ENCODE measurements at places on chromosomes 2 and 18.

DNA sequence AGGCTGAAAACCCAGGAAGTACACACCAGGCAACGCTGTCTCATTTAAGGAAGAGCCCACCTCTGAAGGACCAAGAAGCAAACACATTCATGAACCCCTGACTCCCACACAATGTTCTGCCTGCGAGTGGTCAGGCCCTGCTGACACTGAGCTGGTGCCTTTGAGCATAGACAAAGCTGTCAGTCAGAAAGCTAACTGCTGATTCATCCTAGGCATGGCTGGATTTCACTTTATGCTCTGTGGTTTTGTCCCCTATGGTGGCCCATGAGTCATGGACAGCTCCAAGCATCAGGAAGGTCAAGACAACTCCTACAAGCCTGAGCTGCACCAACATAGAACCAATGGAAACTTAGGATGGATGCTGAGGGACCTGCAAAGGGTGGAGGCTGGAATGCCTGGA lies 78.9 kb downstream of the UXS1 start:
- DNase-seq, result no peak

DNA sequence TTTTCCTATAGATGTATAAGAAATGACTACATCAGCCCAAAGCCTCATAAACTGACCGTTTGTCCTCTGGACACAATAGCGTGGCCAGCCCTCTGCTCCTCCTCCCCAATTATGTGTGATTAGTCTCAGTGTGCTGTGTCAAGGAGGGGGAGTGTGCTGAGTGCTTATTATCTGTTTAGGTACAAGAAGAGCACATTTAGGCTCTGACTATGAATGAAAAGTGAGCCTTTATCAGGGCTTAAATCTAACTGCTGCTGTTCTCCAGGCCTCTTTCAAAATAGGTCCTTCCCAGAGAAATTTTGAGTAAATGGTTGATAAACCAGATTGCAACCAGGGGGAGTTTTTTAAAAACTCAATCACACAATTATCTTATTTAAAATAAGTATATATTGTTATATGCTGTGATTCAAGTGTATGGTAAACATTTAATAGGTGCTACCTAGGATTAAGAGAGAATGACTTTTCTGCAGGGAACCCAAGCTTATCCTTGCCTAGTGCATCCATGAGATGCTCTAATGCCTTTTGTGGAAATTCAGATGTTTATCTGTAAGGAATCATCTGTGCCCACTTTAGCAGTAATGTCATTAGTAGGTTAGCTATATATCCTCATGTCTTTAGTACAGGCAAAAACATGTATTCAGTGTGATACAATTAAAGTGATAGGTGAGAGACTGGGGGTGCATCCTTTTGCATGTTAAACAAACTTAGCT lies 168.7 kb upstream of the SIX3 start:
- DNase-seq, result no peak

DNA sequence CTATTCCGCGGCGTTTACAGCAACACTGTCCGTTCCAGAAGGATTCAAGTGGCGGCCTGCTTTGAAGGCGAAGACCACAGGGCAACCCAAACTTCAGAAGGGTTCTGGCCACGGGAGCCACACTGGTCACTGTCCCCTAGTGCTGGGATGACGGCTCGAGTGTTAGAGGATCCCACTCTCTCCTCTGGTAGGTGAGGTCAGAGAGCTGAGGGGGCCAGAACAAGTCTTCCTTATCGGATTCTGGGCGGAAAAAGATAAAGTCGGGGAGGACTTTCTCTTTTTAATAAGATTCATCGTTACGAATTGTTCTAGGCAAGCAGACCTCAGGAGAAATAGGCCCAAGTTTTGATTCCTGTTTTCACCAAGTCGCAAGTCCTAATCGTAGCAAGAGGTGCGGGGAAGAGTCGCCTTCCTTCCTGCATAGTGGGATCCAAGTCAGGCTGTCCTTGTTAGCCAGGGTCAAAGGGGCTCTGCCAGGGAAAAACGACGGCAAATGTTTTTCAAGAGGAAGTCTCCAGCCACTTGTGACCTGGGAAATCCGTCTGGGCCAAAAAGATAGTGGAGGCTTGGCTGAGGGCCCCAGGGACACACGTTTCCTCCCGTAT lies 864 bp upstream of the MYL12A start:
- DNase-seq, result no peak

DNA sequence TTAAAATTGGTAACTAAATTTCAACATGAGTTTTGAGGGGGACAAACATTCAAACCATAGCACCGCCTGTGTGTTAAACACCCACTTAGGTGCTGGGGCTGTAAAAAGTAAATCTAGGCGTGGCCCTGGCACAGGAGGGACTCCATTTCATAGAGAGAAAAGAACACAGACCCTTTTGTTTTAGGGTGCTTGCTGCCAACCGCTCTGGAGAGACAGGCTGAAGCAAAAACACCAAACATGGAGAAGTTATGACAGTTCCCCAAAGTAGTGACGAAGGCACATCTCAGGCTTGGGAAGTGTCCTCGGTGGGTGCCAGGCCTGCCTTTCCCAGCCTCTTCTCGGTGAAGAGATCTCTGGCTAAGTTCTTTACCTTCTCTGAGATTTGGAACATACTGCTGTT lies 5.1 kb downstream of the ACTG2 start:
- no peak for DNase-seq

DNA sequence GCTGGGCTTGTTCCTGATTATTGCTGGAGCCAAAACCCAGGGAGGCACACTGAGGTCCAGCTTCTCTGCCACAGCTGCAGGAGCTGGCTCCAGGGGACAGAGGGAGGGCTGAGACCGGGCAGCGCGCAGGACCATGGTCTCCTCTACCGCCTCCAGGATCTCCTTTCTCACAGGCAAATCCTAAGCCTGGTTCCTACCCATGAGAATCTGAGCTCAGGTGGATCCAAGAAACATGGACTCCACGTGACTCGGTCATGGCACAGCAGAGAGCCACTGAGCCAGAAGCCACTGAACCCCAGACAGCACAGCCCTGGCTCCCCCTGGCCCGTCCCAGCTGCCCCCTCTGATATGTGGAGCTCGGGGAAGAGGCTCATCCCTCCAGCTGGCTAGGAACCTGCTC lies 653.4 kb upstream of the ID2 start:
- DNase-seq, result no peak

DNA sequence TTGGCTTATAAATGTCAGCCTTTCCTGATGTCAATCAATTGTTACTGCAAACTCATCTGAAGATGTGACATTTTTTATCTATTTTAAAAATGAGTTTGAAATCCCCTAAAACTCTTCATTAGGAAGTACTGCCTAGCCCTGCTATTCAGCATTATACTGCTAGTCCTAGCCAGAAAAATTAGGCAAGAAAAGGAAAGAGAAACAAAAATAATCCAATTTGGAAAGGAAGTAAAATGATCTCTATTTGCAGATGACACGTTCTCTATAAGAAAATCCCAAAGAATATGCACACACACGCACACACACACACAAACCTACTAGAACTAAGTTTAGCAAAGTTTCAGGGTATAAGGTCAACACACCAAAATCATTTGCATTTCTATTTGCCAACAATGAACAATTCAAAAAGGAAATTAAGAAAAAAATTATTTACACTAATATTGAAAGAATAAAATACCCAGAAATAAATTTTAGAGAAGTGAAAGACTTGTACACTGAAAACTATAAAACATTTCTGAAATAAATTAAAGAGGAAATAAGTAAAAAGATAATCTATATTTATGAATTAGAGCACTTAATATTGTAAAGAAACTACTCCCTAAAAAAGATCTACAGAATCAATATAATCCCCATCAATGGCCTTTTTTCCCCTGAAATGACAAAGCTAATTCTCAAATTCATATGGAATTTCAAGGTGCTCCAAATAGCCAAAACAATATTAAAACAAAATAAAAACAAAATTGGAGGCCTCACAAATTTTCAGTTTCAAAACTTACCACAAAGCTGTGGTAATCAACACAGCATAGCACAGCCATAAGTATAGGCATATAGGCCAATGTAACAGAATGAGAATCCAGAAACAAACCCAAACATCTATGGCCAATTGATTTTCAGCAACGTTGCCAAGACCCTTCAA lies 433.7 kb upstream of the TRIB2 start:
- DNase-seq, result no peak

- no peak for DNase-seq
Measured at GRCh38 chr2:67600946-67601345, 203.8 kb downstream of the ETAA1 start.

DNA sequence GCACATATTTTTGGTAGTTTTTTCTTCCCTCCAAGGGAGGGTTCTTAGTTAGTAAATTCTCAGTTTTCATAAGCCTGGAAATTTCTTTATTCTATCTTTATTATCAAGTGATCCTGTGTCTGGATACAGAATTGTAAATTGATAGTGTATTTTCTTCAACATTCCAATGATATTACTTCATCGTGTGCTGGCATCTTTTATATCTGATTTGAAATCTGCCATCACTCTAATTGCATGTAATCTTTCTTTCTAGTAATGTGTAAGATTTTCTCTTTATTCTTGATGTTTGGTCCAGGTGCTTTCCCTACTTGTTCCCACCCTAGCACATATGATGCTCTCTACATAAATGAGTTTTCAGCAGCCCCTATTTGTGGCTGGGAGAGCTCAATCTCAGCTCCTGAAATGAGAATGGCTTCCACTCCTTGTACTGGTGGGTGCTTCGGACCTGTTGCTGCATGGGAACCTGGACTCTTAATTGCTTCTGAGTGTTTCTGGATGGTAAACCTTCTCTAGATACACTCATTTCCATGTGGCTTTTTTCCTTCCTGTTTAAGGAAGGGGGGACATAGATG lies 102.7 kb downstream of the SMIM21 start:
- DNase-seq, result no peak

DNA sequence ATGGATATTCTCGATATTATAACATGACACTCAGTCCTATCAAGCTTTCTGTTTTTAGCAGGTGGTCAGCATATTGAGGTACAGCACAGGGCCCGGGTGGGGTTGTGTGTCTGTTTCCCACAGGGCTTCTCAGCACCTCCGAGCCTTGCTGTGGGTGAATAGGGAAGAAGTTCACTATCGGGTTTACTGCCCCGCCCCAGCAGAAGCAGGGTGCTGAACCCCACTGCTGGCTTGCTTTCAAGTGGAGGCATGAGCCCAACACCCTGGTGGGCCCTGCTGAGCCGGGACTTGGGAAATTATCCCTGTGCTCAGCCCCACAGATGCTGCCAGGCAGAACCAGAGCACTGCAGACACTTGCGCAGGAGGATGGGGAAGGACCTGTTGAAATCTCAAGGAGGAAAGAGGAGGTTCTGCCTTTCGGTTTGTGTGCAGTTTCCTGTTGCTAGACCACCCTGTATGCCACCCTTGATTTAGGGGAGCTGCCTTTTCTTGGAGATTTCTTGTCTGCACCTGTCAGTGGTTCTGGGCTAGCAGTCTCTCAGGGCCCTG lies 270.3 kb upstream of the SALL3 start:
- DNase-seq, result no peak

GRCh38 chr2:219636144-219636915 lies 8.9 kb downstream of the SLC4A3 start:
- DNase-seq, result no peak

- DNase-seq, result no peak
Measured at GRCh38 chr2:181411105-181411849, 45.9 kb upstream of the ITGA4 start.

- DNase-seq, result no peak
Measured at GRCh38 chr18:55425698-55426097, 162.3 kb downstream of the TCF4 start.

GRCh38 chr2:21228041-21228895 lies 104.5 kb downstream of the TDRD15 start:
- DNase-seq, result no peak

DNA sequence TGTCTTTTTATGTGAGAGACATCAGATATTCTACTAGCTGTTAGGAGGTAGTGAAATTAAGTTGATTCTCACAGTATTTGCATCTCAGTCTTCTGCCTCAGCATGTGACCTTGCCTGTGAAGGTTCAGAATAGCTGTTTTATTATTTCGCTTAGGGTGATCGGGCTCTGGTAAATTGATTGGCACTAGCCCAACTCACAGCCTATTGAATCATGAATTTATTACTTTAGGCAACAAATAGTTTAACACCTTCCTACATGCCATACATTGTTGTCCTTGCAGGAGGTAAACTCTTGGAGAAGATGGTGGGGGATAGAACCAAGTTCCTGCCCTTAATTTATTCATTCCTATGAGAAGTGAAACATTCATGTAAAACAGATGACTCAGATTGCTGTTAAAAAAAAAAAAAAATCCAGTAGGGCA lies 101.9 kb downstream of the GPD2 start:
- no peak for DNase-seq

DNA sequence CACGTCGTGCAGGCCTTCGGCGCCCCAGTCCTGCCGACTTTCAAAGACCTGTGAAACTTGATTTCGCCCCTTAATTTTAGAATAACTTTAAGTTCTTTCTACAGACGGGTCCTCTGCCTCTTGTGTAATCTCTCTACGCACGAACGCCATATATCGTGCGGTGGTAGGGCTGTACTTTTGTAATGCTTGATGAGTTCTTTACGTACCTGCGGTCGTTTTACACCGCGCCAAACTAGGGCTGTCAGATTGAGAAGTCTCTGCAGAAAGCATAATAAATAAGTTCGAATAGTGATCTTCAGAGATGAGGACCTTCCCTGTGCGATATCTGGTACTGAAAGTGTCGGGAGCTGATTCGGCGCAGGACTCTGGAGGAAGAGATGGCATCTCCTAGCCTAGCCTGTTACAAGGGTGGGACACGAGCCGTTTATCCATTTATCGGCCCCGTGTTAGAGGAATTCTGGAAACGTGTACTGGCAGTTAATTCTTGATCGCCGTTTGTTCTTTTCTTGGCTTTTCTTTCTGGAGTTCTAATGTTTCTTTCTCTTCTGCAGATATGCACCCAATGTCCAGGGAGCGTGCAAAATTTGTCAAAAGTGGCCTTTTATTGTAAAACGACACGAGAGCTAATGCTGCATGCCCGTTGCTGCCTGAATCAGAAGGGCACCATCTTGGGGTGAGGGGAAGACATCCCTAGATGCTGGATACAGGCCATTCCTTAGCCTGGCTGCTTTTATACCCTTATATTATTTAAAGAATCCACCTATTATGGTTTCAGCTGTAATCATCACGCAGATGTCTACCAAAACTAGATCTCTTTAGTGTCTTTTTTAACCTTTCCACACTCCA lies 781 bp upstream of the SLC5A6 start:
- no peak for DNase-seq

DNA sequence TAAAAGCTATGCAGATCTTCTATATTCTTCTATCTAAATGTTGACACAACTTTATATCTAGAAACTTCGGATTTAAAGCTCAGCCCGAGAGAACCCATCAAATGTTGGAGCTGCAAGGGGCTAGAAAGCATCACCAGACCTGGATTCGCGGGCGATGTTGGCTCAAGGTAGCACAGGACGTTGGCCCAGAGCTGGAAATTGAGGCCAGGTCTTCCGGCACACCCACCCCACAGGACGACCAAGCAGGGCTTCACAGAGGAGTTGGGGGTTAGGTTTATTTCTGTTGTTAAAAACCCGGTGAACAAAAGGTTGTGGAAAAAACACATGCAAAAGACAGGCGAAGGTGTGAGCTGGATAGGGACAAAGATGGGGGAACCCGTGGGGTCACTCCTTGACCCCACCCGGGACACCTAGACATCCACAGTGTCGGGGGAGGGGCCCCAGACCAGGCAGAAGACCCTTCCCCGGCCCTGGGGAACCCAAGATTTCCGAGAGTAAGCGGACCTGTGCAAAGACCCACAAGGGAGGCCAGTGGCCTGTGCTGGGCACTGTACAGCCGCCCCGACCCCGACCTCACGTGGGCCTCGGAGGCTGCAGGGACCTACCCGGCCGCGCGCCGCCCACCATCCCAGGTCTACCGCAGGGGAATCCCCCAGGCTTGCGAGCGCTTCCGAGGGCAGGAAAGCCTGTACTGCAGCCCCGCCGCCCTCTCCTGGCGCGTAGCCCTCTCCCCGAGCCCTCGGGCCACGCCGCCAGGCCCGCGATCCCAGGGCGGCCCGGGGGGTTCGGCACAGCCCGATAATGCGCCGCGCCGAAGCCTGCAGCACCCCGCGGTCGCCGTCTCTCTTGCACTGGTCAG lies 1.8 kb upstream of the AGBL5 start:
- peak; percentile 47 for DNase-seq
